ENCODE measurements at places on chromosomes 5 and 9. TPM values are rescaled to one million over a fixed set of nuclear protein-coding genes. Genes with fewer than 3 reads are reported as not detected.

The LRRC14B gene
- total RNA-seq = not detected

The GNE gene
- 23.4 TPM for total RNA-seq

The SMIM33 gene
- total RNA-seq = not detected

The NPR3 gene
- 0.14 TPM for total RNA-seq

The NPDC1 gene
- 19.7 TPM for total RNA-seq
